ENCODE measurements at places on chromosomes 5 and 9.

DNA sequence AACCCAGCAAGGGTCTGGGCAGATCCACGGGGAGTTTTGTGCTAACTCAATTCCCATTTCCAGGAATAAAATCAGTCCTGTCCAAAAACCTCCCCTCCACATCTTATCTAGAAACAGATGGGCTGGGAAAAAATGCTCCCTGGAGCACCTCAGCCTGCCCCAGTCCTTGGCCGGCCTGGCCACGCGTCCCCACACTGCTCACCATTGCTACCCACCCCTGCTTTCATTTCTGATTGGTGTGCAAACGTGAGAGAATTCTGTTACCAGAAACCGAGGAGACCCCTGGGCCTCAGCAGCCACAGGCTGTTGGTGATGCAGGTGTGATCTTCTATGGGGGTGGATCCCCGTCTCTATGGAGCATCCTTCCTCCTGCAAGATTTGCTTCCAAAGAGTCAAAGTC is 38.0 kb upstream of the OLFM1 start:
- DNase-seq = no peak

GRCh38 chr5:76863001-76863400 is 13.2 kb downstream of the S100Z start:
- DNase-seq = no peak

DNA sequence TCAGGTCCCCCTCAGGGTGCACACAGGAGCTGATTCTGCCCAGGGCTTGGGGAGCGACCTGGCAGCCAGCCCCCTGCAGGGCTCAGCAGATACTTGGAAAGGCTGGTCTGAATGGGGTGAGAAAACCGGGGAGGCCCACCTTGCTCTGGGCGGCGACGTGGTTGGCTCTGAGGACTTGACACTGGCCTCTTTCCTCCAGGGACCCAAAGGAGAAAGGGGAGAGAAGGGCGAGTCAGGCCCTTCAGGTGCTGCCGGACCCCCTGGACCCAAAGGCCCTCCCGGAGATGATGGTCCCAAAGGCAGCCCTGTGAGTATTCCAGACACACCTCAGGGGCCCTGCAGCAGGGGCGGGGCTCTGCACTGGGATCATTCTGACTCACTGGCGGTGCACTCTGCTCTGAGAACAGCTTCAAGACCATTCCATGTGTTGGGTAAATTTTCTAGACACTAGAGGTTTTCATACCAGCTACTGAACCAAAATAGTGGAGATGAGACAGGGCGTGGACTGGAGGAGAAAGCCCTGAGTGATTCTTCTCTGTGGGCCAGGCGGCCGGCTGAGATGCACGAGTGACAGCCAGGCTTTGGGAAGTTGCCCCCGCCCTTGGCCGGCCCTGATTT is 65.9 kb upstream of the FCN2 start:
- DNase-seq = no peak

- DNase-seq = no peak
Observed at GRCh38 chr5:82849885-82850284, 227.3 kb downstream of the TMEM167A start.

DNA sequence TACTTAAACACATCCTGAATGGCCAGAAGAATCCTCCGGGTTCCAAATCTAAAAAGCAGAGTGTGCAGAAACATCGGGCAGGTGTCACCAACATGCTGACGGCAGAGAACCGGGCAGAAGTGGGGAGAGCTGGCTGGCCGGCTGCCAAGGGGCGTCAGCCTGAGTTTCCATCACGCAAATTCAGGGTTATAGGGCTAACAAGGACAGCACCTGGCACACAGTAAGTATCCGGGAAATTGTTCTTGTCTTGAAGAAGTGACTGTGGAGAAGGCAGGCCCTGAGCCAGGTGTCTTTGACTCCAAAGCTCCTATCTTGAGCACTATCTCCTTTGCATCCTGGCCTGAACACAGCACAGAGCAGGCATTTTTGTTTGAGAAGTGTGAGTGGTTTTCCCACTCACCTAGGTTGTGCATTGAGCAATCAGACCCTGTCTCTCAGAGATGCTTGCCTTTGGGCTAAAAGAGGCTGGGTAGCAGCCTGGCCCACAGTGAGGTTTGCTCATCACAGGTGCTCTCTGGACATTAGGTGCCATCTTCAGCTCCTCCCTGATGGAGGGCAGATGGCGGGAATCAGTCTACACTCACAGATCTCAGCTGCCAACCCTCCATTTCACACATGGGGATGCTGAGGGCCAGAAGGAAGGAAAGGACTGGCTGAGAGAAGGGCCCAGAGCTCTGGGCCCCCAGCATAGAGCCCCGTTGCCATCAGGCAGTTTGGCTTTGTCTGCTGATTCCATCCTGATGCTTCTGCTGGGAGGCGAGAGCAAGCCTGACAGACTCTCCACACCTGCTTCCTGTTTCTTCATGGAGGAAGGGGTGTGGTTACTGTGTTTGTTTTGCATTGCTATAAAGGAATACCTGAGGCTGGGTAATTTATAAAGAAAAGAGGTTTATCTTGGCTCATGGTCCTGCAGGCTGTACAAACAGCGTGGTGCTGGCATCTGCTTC is 52.8 kb downstream of the WHRN start:
- DNase-seq = no peak

DNA sequence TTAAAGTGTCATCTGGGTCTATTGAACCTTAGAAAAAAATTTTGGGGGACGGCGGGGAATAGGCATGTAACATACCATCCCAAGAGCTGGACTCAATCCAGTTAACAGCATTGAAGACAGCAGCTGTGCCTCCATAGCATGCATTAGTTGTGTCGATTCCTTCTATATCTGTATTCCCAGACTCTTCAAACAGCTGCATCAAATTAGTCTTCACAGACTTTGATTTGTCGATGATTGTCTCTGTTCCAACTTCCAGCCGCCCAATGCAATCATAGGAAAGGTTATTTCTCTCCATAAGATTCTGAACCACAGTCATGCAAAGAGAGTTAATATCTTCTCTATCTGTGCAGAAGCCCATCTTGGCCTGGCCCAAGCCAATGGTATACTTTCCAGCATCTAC is 14.8 kb downstream of the HMGCS1 start:
- no peak for DNase-seq

- no peak for DNase-seq
Observed at GRCh38 chr9:13932528-13933267, 381.2 kb downstream of the NFIB start.

- no peak for DNase-seq
Observed at GRCh38 chr5:167937635-167937998, 353.8 kb upstream of the WWC1 start.

DNA sequence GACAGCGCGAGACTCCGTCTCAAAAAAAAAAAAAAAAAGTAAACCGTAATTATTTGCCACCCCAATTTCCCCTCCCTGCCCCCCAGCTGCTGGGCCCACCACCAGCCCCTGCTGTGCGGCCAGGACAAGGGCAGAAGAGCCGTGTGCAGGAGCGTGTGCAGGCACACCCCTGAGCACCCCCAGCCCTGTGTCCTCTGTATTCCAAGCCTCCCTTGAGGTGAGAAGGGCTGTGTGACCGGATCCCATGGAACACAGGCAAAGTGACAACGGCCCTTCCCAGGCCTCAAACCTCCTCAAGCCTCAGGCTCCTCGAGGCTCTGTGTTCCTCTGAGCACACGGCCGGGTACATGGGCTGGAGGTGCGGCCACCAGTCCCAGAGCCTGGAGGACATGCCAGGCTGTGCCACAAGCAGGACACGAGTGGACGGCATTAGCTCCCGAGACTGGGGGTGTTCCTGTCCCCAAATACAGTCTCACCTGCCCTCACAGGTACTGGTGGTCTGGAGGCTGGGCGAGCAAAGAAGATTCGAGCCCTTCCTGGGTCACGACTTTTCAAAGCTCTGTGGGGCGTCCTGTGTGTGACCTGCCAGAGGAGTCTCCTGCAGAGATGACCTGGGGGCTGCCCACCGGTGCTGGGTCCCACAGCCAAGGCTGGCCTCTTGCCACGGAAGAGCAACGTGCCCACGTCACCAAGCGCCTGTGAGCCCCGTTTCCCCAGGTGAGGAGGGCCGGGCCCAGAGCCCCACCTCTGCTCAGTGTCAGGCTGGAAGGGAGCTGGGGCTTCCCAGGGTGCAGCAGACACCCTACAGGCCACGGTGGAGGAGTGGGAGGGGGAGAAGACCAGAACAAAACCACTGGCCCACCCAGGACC is 47.1 kb upstream of the SIMC1 start:
- DNase-seq = no peak

- no peak for DNase-seq
Observed at GRCh38 chr9:92558612-92559374, 23.0 kb upstream of the ECM2 start.

GRCh38 chr9:33108472-33108871 is 32.0 kb upstream of the SMU1 start:
- no peak for DNase-seq

- DNase-seq = no peak
Observed at GRCh38 chr9:88433583-88434255, 45.5 kb downstream of the SPIN1 start.

- no peak for DNase-seq
Observed at GRCh38 chr5:42745856-42746255, 10.8 kb upstream of the CCDC152 start.
